Activated CD4-positive, alpha-beta memory T cell treated with anti-CD3 and anti-CD28 coated beads, Interleukin-2, amount 10 ng/mL, durations not matched to agents 7 days and 5 days (primary cell): ENCODE measurements at places on chromosomes 1 and 21. TPM values are rescaled to one million over a fixed set of nuclear protein-coding genes. Genes with fewer than 3 reads are reported as not detected.

The NBPF26 gene
- 39.7 TPM for total RNA-seq

DNA sequence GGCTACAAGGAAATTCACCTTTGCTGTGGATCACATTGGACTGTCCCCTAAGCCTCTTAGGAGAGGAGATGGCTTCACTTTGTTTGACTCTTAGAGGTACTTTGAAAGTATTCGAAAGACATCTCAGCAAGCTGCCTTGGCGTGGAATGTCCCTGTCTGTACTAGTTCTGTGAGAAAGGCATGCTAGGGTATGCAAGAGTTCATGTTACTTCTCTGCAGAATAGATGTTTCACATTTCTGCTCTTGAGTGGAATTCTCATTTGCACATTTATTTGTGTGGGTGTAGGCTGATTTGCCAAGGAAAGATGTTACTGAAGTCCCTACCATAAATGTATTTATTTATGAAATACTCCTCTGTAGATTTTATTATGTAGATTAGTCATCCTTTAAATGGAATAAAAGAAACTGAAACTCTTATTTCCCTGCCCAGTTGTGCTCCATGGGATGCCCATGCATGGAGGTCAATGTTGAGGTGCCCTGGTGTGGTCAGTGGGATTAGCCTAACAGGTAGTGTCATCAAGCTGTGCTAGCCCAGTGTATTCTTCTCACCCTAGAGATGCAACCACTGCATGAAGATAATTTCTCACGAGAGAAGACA, 13.8 kb downstream of the MIA3 start:
- H3K36me3 ChIP-seq: peaks cover 35% of the 10 kb centered on the region
- no peaks in the 10 kb centered on the region for H3K27me3 ChIP-seq
- no peak overlapping the region for H3K4me3 ChIP-seq
- no peak overlapping the region for H3K27ac ChIP-seq
- peaks cover 7% of the 10 kb centered on the region for H3K4me1 ChIP-seq

DNA sequence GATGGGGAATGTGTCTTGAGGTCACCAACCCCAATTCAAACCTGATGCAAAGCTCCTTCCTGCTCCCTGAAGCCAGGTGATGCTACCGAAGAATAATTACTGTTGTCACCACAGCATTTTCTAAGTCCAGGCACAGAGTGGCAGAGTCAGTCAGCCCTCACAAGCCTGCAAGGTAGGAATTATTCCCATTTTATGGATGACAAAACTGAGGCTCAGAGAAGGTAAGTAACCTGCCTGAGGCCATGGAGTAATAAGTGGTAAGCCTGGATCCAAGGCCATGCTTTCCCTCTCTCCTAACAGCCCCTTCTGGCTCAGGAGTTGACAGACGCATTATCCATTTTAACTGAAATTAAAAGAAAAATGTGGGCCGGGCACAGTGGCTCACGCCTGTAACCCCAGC, 23.0 kb downstream of the CTNNBIP1 start:
- H3K27ac ChIP-seq: no peak overlapping the region
- H3K4me1 ChIP-seq: peaks cover 11% of the 10 kb centered on the region
- no peak overlapping the region for H3K4me3 ChIP-seq

GRCh38 chr1:78060857-78061563, 15.2 kb downstream of the GIPC2 start:
- no peaks in the 10 kb centered on the region for H3K36me3 ChIP-seq
- H3K27me3 ChIP-seq: peaks cover 21% of the 10 kb centered on the region
- H3K27ac ChIP-seq: no peak overlapping the region
- DNase-seq: no peak

DNA sequence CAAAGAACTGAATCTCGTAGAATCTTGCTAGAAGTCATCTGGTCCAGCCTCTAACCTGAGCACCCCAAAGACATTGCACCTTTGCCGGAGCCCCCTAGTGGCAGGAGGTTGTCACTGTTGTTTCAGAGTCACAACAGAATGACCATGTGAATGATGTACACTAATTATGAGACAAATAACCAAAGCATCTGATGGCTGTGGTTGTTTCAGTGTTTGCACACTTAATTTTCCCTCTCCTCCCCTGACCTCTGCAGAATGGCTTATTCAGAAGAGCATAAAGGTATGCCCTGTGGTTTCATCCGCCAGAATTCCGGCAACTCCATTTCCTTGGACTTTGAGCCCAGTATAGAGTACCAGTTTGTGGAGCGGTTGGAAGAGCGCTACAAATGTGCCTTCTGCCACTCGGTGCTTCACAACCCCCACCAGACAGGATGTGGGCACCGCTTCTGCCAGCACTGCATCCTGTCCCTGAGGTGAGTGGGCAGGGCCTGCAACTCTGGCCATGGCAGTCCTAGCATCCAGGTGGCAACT, 26.4 kb downstream of the TRAF5 start:
- peak overlapping the region; percentile 40 for H3K4me3 ChIP-seq
- H3K27ac ChIP-seq: peak overlapping the region; percentile 90
- no peaks in the 10 kb centered on the region for H3K27me3 ChIP-seq
- H3K36me3 ChIP-seq: peaks cover 73% of the 10 kb centered on the region
- DNase-seq: peak; percentile 76

The VN1R5 gene
- total RNA-seq: not detected

- peaks cover 54% of the 10 kb centered on the region for H3K36me3 ChIP-seq
- peaks cover 73% of the 10 kb centered on the region for H3K4me1 ChIP-seq
- DNase-seq: no peak
- peak overlapping the region; percentile 61 for H3K4me3 ChIP-seq
- peak overlapping the region; percentile 85 for H3K27ac ChIP-seq
- no peaks in the 10 kb centered on the region for H3K27me3 ChIP-seq
Measured at GRCh38 chr21:25572861-25573310, 34.4 kb downstream of the MRPL39 start.

DNA sequence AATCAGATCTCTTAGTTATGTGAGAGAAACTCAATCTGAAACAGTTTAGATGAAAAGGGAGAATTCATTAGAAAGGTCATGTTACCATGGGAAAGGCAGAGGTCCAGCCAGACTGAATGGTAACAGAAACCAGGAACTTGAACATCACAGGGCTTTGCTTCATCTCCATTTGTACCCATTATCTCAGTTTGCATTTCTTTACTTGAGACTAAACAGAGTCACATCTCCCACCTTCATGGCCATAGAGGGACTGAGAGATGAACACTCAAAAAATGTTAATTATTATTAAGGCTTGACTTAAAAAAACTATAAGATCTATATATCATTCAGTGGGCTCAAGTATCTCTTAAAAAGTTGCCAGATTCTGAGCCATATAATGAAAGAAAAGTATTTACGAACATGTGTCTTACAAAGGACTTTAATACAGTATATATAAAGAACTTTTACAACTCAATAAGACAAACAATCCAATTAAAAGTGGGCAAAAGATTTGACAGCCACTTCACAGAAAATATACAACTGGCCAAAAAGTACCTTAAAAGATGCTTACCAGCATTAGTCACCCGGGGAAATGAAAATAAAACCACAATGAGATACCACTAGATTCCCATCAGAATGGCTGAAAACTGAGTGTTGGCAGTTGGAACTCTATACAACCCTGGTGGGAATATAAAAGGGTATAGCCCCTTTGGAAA, 13.2 kb downstream of the KYAT3 start:
- peaks cover 78% of the 10 kb centered on the region for H3K36me3 ChIP-seq
- H3K4me3 ChIP-seq: no peak overlapping the region
- peaks cover 56% of the 10 kb centered on the region for H3K4me1 ChIP-seq

DNA sequence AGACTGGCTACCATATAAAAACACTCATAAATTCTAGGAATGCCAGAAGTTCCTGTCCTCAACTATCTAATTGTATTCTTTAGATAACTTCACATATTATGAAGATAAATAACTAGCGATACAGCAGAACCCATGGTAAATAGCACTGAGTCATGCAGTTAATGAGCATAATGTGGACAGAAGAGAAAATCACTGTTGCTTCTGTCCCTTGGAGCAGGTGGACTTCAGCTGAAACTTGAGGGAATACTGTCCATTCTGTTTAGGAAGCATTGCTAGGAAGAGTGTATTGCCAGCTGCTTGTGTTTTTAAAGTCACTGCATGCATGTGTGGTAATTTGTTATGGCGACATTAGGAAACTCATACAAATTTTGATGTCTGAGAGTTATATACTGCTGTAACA, 854.4 kb downstream of the LTN1 start:
- H3K36me3 ChIP-seq: no peaks in the 10 kb centered on the region
- H3K27ac ChIP-seq: no peak overlapping the region
- H3K4me3 ChIP-seq: no peak overlapping the region
- DNase-seq: no peak

- H3K27me3 ChIP-seq: no peaks in the 10 kb centered on the region
- no peak overlapping the region for H3K27ac ChIP-seq
- no peaks in the 10 kb centered on the region for H3K36me3 ChIP-seq
- DNase-seq: no peak
Measured at GRCh38 chr1:49424782-49425181, 599.0 kb downstream of the AGBL4 start.

DNA sequence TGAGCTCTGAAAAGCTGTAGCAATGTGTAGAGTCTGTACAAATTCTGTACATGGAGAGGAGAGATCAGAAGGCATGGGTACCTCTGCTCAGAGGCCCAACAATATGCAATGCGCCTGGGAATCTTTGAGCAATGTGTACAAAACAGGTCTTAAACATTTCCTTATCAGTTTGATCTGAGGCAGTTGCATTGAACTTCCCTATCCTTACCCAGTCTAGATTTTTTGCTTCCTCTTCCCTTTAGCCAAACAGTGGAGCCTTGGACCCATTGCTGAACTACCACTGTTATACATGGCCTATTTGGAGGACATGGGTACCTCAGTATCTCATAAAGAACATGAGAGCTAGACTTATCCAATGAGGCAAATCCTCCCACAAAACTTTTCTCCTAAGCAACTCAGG, 12.6 kb upstream of the MNDA start:
- peak overlapping the region; percentile 89 for H3K27ac ChIP-seq
- H3K4me1 ChIP-seq: peaks cover 29% of the 10 kb centered on the region
- no peak overlapping the region for H3K4me3 ChIP-seq

DNA sequence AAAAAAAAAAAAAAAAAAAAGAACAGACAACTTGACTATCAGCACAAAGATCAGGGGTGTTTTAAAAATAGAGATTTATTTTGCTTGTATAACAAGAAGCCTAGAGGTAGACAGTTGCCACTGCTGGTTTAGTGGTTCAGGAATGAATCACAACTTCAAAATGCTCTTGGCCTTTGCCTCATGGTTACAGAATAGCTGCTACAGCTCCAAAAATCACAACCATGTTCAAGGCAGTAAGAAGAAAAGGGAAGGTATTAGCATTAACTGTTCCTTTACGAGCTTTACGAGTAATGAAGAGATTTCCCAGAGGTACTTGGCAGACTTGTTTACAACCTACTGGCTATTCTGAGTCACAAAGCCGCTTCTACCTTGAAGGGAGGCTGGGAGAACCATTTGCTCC, 52.5 kb upstream of the PPM1J start:
- no peak overlapping the region for H3K27ac ChIP-seq
- H3K27me3 ChIP-seq: peaks cover 50% of the 10 kb centered on the region
- H3K4me1 ChIP-seq: peaks cover 7% of the 10 kb centered on the region

The DISC1 gene
- total RNA-seq: 18.0 TPM

The SLC41A1 gene
- 15.1 TPM for total RNA-seq

DNA sequence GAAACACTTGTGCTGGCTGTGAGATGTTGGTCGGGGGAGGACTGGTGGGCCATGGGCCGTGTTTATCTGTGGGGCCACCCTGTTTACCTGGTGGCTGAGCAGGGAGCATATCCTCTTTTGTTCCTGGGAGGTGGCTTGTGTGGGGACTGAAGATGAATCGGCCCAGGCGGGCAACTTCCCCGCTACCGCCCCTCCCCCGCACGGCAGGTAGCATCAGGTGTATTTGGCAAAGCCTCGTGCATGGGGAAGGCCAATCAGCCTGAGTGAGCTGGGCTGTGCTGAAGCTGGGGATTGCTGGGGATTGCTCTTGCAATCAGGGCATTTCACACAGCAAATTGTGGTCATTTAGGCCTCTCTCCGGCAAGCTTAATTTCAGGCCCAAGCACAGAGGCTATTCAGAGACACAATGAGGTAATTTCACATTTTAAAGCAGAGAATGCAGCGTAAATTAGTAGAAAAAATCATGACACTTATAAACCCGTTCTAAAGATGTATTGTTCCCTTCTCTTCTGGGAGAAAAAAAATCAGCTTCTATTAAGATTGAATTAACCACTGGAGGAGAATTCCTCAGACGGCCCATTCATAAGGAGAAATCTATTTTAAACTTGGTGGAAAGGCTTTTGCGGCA, 197.7 kb upstream of the POU3F1 start:
- H3K4me1 ChIP-seq: no peaks in the 10 kb centered on the region
- H3K4me3 ChIP-seq: no peak overlapping the region
- no peaks in the 10 kb centered on the region for H3K36me3 ChIP-seq
- H3K27ac ChIP-seq: no peak overlapping the region
- peaks cover 11% of the 10 kb centered on the region for H3K27me3 ChIP-seq

The ACP6 gene
- 21.0 TPM for total RNA-seq

- H3K27me3 ChIP-seq: peaks cover 8% of the 10 kb centered on the region
- DNase-seq: no peak
- H3K36me3 ChIP-seq: no peaks in the 10 kb centered on the region
- H3K4me3 ChIP-seq: no peak overlapping the region
- no peak overlapping the region for H3K27ac ChIP-seq
Measured at GRCh38 chr21:42092771-42093170, 21.7 kb downstream of the UMODL1 start.

GRCh38 chr1:77876884-77877283, 11.5 kb upstream of the NEXN start:
- DNase-seq: no peak
- peaks cover 9% of the 10 kb centered on the region for H3K36me3 ChIP-seq
- no peak overlapping the region for H3K27ac ChIP-seq
- no peak overlapping the region for H3K4me3 ChIP-seq

DNA sequence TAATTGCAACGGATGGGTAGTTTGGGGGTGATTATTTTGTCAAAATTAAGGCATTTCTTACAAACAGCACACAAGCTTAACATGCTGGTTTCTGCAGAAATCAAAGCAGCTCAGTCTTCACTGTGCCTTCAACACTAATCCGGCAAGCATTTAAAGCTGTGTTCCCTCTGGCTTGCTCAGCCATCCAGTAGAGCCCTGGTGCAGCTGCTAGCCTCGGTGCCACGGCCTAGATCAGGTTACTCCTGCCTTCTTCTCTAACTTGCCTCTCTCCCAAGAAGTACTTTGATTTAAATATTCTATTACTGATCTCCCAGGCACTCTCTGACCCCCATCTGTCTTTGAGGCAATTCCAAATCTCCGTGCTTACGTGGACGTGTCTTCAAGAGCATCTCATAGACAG, 85.6 kb downstream of the GREM2 start:
- no peak for DNase-seq
- no peak overlapping the region for H3K4me3 ChIP-seq
- no peaks in the 10 kb centered on the region for H3K27me3 ChIP-seq
- H3K4me1 ChIP-seq: no peaks in the 10 kb centered on the region
- no peak overlapping the region for H3K27ac ChIP-seq

- DNase-seq: no peak
- H3K36me3 ChIP-seq: no peaks in the 10 kb centered on the region
- no peaks in the 10 kb centered on the region for H3K27me3 ChIP-seq
- H3K4me1 ChIP-seq: no peaks in the 10 kb centered on the region
- no peak overlapping the region for H3K4me3 ChIP-seq
- H3K27ac ChIP-seq: no peak overlapping the region
Measured at GRCh38 chr1:47751193-47751592, 246.0 kb downstream of the TRABD2B start.

The B3GALT2 gene
- total RNA-seq: 4.3 TPM

DNA sequence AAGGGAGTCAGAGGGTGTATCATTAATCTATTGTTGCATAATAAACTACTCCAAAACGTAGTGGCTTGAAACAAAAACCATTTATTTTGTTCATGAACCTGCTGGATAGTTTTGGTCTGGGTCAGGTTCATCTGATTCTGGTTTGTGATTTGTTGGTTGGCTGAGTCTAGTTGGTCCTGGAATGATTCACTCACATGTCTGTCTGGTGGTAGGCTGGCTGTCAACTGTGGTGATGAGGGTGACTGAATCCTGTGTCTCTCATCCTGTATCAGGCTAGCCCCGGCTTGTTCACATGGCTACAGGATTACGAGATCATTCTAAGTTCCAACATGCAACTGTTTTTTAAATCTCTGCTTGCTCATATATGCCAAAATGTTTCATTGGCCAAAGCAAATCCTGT, 22.5 kb upstream of the SIKE1 start:
- no peaks in the 10 kb centered on the region for H3K36me3 ChIP-seq
- DNase-seq: no peak
- H3K27ac ChIP-seq: no peak overlapping the region
